ENCODE measurements at places on chromosomes 2 and 18. TPM values are rescaled to one million over a fixed set of nuclear protein-coding genes. Genes with fewer than 3 reads are reported as not detected.

Gene CTAGE1
- not detected for total RNA-seq

Gene IL36A
- 2.0 TPM for total RNA-seq

Gene IL1B
- not detected for total RNA-seq

Gene ZNF396
- 2.0 TPM for total RNA-seq

Gene RGPD3
- total RNA-seq = 0.45 TPM

Gene FBXO48
- total RNA-seq = 0.99 TPM

Gene SERPINB10
- total RNA-seq = not detected

Gene ZBTB7C
- total RNA-seq = 0.41 TPM

Gene DYNAP
- total RNA-seq = not detected

Gene AMER3
- not detected for total RNA-seq

Gene GDF7
- not detected for total RNA-seq

Gene TNP1
- not detected for total RNA-seq

Gene ABCG8
- not detected for total RNA-seq

Gene DNAH7
- total RNA-seq = 2.6 TPM

Gene CPLX4
- not detected for total RNA-seq

Gene ADAM23
- 7.8 TPM for total RNA-seq
